ENCODE measurements at places on chromosomes 5 and 9.
A peak's percentile ranks its signal among the peaks of the same experiment; 100 is the strongest.

- no peak for DNase-seq
Measured at GRCh38 chr9:93118863-93119702, 15.0 kb downstream of the NINJ1 start.

GRCh38 chr5:94173100-94173499 is 431.7 kb upstream of the POU5F2 start:
- DNase-seq: no peak

- DNase-seq: no peak
Measured at GRCh38 chr9:99180199-99180598, 41.5 kb downstream of the ALG2 start.

GRCh38 chr5:178996156-178996555 is 1.0 kb upstream of the GRM6 start:
- DNase-seq: no peak

- DNase-seq: no peak
Measured at GRCh38 chr9:2859776-2860379, 16.0 kb upstream of the PUM3 start.

GRCh38 chr5:179237770-179238627 is 107.3 kb downstream of the ADAMTS2 start:
- no peak for DNase-seq

DNA sequence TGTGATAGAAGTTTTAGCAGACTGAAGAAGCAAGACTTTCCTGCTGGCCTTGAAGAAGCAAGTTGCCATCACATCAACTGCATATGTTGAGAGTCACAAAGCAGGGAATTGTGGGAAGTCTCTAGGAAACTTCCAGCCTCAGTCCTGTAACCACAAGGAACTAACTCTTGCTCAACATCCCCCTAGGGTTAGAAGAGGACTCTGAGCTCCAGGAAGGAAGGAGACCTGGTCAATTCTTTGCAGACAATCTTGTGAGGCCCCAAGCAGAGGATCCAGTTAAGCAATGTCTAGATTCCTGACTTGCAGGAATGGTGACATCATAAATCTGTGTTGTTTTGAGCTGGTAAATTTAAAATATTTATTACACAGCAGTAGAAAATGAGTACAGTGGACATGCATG is 18.6 kb upstream of the ZNF366 start:
- DNase-seq: peak; percentile 68

GRCh38 chr5:93511445-93511844 is 69.6 kb downstream of the NR2F1-AS1 start:
- no peak for DNase-seq

- DNase-seq: no peak
Measured at GRCh38 chr5:77449981-77450380, 42.1 kb downstream of the WDR41 start.

- DNase-seq: no peak
Measured at GRCh38 chr5:96388176-96388575, 44.9 kb downstream of the PCSK1 start.

DNA sequence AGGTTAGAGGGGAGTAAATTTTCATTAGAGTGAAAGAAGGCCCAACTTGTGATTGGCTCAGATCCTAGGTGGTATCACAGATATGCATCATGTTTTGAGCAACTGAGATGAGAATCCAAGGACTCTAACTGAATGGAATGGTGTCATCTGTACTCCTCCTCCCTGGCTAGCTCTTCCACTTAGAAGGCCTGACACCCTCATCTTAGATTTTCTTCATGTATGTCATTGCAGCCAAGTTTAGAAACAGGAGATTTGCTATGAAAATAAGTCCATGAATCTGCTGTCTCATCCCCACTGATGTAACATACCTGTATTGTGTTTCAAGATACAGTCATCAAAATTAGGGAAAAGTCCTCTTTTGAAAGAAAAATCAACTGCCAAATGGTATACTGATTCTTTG is 54.4 kb downstream of the ITGA1 start:
- DNase-seq: no peak

DNA sequence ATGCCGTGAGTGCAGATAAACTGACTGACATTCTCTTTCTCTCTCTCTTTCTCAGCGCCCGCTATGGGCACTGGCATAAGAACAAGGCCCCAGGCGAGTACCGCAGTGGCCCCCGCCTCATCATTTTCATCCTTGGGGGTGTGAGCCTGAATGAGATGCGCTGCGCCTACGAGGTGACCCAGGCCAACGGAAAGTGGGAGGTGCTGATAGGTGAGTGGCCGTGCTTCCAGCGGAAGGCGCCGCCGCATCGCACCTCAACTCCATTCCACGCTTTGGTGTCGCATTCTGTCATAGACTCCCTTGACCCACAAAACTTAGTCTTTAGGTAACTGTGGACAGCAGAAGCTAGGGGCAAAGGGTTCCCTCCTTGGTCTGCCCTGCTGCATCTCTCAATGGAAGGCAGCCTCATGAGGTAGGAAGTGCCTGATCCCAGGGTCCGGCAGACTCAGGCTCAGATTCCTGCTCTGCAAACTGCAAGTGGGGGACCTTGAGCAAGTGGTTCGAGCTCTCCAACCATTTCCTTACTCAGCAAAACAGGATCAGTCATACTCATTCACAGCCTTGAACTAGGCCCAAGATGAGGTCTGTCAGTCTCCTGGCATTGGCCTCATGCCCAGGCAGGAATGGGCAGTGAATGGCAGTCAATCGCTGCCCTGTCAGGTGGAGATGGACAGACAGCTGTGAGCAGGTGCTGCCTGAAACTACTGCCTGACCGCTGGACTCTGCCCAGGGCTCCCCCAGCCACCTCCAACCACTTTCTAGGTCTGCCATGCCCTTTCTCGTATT is 24.2 kb upstream of the CFAP157 start:
- no peak for DNase-seq

GRCh38 chr9:976258-976942 is at the start of gene DMRT3:
Gene DMRT3 (plus strand): TSS chr9:976655. CDS start chr9:977002, 347 bp downstream.
- no peak for DNase-seq

- no peak for DNase-seq
Measured at GRCh38 chr5:90855296-90856010, 296.9 kb downstream of the ADGRV1 start.

DNA sequence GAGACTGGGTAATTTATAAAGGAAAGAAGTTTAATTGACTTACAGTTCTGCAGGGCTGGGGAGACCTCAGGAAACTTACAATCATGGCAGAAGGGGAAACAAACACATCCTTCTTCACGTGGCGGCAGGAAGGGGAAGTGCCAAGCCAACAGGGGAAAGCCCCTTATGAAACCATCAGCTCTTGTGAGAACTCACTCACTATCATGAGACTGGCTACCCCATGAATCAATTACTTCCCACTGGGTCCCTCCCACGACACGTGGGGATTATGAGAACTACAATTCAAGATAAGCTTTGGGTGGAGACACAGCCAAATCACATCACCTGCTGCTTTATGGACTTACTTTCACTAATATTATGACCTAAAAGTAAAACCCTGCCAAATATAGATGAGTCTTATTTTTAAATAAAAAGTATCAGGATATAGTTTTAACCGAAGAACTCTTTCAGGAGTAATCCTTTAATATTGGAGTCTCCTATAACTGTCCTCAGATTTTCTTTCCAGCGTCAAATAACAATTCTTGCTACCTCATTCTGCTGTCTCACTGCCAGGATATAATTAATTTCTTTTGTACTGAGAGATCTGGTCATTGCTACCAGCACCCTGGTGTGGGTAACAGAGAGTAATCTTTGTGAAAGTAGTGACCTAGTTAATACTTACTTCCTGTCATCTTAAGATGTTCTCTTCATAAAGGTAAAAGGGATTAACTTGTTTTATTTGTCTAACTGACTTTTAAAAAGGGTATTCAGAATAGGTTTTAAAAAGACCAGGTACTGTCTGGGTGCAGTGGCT is 68.6 kb downstream of the NLN start:
- no peak for DNase-seq

DNA sequence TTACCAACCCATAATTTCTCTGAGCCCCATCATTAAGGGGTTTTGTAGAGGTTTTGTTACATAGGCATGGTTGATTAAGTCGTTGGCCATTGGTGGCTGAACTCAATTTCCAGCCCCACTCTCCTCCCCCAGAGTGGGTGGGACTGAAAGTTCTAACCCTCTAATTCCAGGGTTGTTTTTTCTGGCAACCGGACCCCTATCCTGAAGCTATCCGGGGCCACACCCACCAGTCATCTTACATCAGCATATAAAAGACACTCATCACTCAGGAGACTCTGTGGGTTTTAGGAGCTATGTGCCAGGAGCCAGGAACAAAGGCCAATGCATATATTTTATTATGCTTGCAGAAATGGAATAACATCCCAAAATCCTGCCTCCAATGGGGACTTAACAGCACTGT is 186.0 kb downstream of the NXNL2 start:
- no peak for DNase-seq

DNA sequence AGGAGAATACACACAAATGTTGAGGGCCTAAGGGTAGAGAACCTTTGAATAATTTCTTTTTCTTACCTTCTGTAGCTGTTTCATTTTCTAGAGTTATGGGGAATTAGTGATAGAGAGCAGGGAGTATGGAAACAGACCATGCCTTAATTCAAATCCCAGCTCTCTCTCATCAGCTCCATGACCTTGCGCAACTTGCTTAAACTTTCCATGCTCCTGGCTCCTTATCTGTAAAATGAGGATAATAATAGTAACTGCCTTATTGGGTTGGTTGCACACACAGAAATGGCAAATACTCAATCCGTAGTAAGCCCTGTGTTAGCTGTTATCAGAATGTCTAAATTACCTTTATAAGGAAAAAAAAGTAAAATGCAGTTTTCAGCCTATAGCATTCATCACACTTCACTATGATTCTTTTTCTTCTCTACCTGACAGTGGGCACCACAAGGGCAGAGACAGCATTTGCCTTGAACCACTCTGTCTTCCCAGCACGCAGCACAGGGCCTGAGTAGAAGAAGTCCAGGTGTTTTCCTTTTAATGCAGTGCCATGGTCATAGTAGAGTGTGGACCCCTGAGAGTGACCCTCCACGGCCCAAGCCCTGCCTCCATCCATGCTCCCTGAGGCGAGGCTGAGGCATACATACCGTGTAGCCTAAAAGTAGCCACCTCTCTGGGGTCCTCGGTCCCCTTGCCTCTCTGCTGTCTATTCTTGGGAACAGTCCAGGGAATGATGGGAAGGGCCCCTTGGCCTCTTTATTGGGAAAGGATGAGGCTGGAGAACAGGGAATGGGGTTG is 17.4 kb downstream of the C5orf15 start:
- DNase-seq: no peak

GRCh38 chr5:115402822-115403577 is 106.5 kb upstream of the CCDC112 start:
- no peak for DNase-seq

- DNase-seq: no peak
Measured at GRCh38 chr5:96721351-96721977, 59.3 kb downstream of the CAST start.

GRCh38 chr5:101306391-101307137 is 403.5 kb upstream of the ST8SIA4 start:
- DNase-seq: no peak

DNA sequence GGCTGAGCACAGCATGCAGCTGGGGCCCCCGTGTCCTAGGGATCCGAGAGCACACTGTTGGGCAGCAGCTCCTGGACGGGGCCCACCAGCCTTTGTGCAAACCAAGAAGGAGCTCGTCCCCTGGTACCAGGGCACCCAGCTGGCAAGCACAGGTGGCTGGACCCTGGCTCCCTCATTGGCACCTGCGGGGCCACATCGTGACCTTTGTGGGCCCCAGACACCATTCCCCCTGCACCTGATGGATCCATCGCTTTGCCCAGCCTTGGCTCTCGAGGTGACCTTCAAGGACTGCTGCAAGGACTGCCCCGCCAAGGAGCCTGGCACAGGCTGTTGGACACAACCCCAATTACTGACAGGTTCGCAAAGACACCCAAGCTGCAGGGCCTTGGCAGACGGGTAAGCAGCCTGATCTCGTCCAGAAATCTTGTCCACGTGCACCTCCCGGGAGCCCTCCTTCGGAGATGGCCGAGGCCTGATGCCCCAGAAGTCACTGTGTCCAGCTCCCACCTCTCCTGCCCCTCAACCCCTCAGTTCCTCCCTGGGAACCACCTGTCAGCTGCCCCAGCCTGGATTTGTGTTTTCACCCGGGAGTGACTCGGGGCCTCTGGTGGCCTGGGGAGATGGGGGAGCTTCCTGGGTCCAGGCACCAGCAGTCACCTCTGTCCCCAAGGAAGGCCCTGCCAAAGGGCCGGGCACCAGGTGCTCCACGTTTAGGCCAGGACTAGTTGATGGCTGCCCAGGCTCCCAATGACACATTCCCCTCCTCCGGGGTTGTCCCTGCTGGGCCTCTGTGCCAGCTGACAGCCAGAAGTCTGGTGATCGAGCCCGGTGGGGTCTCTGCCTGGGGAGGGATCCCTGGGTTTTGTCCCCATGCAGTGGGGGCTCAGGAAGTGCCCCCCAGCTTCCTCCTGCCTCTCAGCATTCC is 137.1 kb upstream of the PPP1R26 start:
- no peak for DNase-seq

DNA sequence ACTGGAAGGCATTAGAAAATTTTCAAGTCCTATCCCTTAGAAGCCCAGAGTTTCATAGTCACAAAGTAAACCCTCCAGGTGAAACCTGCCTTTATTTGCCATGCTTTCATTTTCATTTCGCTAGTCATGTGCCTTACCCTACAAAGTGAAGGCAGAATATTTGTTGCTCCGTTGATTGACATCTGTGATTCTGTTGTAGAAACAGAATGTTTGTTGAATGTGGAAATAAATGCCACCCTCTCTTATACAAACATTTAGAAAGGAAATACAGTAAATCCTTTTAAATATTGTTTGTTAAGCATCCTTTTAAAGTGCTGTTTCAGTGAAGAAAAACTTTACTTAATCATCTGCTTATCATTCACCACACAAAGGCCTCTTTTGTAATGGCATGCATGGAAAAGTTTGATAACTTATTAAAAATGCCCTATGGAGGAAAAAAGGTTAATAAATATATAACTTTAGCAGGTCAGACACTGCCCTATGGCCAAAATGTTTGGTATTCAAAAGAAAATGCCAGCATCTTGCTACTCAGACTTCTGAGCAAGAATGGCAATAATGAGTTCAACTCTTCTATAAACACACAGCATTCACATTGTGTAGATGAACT is 34.3 kb upstream of the CAST start:
- DNase-seq: no peak

DNA sequence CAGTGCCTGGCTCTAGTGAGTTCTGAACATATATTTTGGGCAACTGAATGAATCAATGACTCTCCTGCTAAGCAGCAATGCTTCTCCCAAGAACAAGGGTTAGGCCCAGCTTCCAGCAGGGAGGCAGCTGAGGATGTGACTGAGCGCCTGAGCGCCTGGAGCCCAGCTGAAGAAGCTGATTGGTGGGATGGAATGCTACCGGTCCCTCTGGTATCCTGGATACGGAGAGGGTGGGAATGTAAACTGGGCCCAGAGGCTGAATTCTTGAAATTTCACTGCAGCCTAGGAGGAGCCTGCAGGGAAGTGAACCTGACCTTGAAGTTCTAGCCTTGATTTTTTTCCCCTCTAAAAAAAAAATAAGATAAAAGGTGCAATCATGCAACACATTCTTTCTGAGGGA is 43.2 kb downstream of the WWC1 start:
- peak; percentile 60 for DNase-seq

- peak; percentile 26 for DNase-seq
Measured at GRCh38 chr5:112848116-112848811, 12.8 kb upstream of the SRP19 start.

All from BJ (cell line).